Stimulated activated CD4-positive, alpha-beta T cell treated with anti-CD3 and anti-CD28 coated beads, Interleukin-12 subunit alpha, Interleukin-12 subunit beta, amount 100 ng/mL, for 4 hours (primary cell): ENCODE measurements at places on chromosomes 1 and 21.
A peak's percentile ranks its signal among the peaks of the same experiment; 100 is the strongest.

DNA sequence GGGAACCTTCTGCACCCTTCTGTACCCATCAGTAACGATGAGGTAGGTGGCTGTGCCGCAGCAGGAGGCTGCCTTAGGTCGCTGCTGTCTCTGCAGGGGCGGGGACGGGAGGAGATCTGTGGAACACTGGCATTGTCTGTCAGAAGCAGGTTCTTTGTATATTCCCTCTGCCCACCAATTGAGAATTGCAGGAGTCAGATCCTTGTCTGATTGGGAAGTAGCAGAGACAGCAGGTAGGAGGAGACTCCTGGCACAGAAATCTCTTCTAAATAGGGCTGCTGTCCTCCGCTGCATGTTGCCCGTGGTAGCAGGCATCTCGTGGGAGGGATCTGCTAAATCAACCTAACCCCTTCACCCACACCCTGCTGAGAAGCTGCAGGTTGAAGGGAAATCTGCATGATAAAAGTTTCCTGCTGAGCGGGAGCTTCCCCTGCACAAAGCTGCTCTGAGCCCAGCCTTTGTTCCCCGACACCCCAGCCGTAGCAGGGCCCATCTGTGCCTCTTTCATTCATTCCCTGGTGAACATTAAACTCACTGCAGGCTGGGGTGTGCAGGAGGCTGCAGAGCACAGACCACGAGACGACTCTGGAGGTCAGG is 15.9 kb downstream of the SARS1 start:
- DNase-seq = no peak

- DNase-seq = no peak
These were observed 5.3 kb downstream of the HTR1D start for GRCh38 chr1:23211955-23212354.

DNA sequence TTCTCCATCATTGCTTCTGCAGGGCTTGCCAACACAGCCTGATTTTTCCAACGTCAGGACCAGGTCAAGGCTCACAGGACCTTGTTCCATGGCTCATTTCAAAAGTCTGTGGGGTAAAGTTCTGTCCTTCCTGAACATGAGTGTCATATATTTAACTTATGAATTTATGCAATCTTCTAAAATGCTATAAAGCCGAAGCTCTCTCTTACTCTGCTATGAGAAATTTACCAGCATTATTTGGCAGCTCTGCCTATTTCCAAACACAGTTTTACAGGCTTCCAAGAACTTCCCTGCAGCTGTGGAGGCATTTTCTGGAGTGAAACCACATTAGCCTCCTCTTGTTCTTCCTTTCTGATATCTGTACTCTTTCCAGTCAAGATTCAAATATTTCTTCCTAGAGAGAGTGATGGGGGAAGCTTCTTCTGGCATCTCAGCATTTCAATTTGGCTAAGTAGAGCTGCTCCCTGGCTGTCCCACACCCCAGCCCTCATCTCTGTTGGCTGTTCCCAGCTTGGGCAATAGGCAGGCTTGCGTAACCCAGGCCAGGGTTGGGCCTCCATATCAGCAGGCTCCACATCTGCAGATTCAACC is 15.6 kb upstream of the HMGCS2 start:
- no peak for DNase-seq

DNA sequence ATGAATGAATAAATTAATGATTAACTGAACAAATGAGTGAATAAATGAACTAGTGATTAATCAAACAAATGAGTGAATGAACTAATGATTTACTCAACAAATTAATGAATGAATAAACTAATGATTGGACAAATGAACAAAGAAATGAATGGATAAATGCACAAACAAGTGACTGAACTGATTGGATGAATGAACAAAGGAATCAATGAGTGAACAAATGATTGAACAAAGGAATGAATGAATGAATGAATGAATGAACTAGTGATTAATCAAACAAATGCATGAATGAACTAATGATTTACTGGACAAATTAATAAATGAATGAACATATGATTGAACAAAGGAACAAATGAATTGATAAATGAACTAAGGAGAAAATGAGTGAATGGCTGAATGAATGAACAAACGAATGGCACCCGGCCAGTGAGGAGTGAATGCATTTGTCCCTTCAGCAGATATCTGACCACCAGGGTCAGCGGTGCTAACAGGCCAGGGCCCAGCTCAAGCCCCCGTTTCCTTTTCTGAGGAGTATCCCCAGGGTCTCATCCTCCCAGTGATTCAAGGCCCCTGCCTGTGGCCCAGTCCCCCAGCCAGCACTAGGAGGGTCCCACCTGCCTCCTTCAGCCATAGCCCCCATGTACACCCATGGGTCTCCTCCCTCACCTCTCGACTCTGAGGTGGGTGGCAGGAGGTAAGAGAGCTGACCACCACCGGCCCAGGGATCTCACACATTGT is 49.9 kb downstream of the WNT9A start:
- DNase-seq = no peak

- no peak for DNase-seq
These were observed 23.8 kb downstream of the CRYAA start for GRCh38 chr21:43192501-43193081.

GRCh38 chr1:27992276-27992675 is 32.5 kb downstream of the XKR8 start:
- DNase-seq = peak; percentile 23

- DNase-seq = no peak
These were observed 3.7 kb upstream of the FABP3 start for GRCh38 chr1:31376375-31377134.

DNA sequence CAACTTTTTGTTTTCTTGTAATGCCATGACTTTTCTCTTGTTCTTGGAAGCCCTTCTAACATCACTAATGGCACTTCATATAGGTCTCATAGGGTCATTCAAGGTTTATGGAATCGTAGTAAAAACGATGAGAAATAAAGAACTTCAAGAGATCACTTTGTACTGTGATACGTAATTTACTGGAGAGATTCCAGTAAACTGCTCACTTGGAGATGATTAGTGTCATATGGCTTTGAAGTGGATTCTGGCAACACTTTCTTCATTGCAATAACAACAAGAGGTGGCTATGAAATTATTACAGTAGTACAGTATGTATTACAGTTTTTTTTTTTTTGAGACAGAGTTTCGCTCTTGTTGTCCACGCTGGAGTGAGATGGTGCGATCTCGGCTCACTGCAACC is 103.4 kb downstream of the RUSC1 start:
- DNase-seq = no peak

GRCh38 chr1:83959824-83960498 is 39.0 kb downstream of the TTLL7 start:
- DNase-seq = no peak

DNA sequence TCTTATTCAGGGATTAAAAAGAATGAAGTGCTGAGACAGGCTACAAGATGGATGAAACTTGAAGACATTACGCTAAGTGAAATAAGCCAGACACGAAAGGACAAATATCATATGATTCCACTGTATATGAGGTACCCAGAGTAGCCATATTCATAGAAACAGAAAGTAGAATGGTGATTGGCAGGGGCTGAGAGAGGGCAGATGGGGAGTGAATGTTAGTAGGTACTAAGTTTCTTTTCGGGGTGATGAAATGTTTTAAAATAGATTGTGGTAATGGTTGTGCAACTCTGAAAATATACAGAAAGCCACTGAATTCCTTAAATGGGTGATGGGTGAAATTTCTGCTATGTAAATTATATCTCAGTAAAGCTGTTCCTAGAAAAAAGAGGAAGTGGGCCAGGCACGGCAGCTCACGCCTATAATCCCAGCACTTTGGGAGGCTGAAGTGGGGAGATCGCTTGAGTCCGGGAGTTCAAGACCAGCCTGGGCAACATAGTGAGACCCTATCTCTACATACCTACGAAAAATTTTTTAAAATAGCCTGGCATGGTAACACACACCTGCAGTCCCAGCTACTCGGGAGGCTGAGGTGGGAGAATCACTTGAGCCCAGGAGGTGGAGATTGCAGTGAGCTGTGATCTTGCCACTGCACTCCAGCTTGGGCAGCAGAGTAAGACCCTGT is 15.9 kb downstream of the SLC27A3 start:
- DNase-seq = no peak

- DNase-seq = no peak
These were observed 4.8 kb upstream of the HEATR1 start for GRCh38 chr1:236608930-236609726.

- DNase-seq = no peak
These were observed 120.8 kb upstream of the BMP8A start for GRCh38 chr1:39370602-39371001.

DNA sequence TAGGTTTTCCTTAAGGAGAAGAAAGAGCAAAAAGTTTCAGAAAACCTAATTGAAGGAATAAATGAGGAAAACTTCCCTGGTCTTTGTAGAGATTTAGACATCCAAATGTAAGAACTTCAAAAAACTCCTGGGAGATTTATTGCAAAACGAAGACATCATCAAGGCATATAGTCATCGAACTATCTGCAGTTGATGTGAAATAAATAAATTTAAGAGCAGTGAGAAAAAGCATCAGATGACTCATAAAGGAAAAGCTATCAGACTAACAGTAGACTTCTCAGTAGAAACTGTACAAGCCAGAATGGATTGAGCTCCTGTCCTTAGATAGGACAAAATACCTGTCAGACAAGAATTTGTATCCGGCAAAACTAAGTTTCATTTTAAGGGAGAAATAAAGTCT is 569.4 kb upstream of the ADAMTS5 start:
- DNase-seq = no peak

DNA sequence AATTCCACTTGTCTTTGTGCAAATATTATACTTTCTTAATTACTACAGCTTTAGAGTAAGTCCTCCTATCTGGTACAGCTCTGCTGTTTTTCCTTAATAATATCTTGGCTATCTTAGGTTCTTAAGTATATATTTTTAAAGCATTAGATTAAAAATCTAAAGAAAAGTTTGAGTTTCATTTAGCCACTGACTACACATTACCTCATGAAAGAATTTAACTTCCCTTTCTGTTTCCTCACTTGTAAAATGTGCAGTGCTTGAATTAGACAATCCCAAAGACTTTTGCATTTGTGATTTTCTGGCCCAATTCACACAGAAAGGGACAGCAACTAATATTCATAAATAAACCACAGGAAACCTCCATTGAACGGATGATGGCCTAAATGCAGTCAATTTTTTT is 126.4 kb upstream of the SAMSN1 start:
- no peak for DNase-seq

- no peak for DNase-seq
These were observed 12.9 kb upstream of the TMEM125 start for GRCh38 chr1:43256675-43257570.

DNA sequence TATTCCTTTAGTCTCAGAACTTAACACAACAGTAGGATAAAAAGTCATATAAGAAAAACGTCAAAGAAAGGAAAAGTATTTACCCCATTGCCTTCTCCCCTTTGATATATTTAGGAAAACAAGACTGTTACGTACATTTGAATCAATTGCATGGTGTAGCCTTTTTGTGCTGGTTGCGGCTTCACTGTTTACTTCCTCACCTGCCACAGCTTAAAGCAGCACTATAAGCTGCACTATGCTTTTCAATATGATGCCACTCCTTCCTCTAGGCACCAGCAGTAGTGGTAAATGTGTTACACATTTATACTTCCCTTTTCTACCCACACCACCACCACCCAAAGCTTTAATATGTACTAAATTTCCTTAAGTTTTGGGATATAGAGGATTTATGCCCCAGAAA is 111.1 kb downstream of the ATP1B1 start:
- no peak for DNase-seq

- DNase-seq = peak; percentile 62
These were observed 66.3 kb downstream of the CD58 start for GRCh38 chr1:116504308-116505156.

GRCh38 chr1:71046891-71047634 is 553 bp downstream of the PTGER3 start:
- DNase-seq = no peak

DNA sequence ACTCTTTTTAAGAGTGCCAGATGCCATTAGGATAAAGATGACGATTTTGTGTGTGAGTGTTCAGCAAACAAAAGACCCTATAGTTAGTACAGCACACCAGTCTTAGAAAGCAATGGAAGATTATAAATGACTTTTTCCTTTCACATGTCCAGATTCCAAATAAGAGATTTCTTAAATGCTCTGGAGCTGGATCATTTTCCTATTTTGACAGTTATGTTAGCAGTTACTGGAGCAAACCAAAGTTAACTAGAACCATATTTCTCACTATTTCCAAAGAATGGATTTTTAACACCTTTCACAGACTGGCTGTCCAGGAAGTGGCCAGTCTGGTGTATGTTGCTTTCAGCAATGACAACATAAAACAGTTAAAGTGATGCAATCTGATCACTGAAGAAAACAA is 905.8 kb upstream of the ADGRL2 start:
- no peak for DNase-seq

DNA sequence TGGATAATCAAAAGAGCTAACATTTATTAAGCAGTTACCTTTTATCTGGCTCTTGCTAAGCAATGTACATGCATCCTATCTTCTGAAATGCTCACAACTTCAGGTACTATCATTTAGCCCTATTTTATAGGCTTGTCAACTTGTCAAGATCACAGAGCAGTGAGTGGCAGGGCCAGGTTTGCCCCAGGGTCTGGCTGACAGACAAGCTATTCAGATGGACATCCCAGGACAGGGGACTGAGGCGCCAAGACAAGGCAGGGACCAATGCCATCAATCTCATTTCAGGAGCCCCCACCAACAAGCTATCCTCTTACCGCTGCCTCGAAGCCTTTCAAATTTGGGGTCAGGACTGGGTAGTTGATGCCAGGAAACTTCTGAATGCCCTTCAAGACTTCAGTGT is 8.9 kb downstream of the HMGCL start:
- DNase-seq = no peak

DNA sequence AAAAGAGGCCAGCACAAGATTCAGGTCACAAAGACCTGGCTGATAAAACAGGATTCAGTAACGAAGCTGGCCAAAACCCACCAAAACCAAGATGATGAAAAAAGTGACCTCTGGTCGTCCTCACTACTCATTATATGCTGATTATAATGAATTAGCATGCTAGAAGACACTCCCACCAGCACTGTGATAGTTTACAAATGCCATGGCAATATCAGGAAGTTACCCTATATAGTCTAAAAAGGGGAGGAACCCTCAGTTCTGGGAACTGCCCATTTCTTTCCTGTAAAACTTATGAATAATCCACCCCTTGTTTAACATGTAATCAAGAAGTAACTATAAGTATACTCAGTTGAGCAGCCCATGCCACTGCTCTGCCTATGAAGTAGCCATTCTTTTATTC is 26.0 kb upstream of the FMO2 start:
- no peak for DNase-seq

DNA sequence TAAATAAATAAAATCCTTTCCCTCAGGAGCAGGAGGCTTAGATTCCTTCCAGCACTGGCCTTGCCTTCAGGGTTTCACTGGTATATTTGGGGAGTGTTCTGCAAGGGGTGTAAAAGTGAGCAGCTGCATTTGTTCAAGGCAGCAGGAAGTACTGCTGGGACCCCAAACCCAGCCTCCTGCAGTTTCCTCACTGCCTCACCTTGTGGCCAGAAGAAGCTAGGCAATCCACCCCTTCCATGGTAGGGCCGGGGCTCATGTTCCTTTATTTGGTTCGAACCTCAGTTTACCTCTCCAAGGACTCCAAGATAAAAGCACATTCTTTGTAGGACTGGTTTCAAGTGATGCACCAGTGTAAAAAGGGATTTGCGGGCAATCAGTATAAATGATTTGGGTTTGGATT is 21.0 kb upstream of the CFAP126 start:
- DNase-seq = no peak

GRCh38 chr1:153658400-153659174 is at the start of gene SNAPIN:
SNAPIN (plus strand) TSS chr1:153658703; CDS start chr1:153658744, 41 bp downstream.
- DNase-seq = peak; percentile 86
